Activated T-cell treated with anti-CD3 and anti-CD28 coated beads, Interleukin-2, amount 50 U/mL, for 72 hours (primary cell): ENCODE measurements at places on chromosomes 13 and 19. TPM values are rescaled to one million over a fixed set of nuclear protein-coding genes. Genes with fewer than 3 reads are reported as not detected.

The RFXAP gene
- total RNA-seq, result 13.9 TPM

The LGALS7B gene
- not detected for total RNA-seq

The ZNF266 gene
- 33.7 TPM for total RNA-seq

The PSG2 gene
- not detected for total RNA-seq

The ZNF681 gene
- 4.7 TPM for total RNA-seq

The F2RL3 gene
- total RNA-seq, result not detected

The PCDH8 gene
- total RNA-seq, result not detected

The ZNF442 gene
- 2.0 TPM for total RNA-seq

The FCER2 gene
- 2.3 TPM for total RNA-seq

The DUS3L gene
- 55.8 TPM for total RNA-seq

The AMER2 gene
- total RNA-seq, result not detected

- DNase-seq, result no peak
Measured at GRCh38 chr13:29946093-29946492, 95.7 kb upstream of the UBL3 start.

- DNase-seq, result no peak
Measured at GRCh38 chr13:42892760-42893159, 99.3 kb downstream of the EPSTI1 start.

GRCh38 chr19:31639306-31639705 lies 290.1 kb upstream of the TSHZ3 start:
- no peak for DNase-seq

GRCh38 chr19:28196101-28196500 lies 1016.9 kb downstream of the UQCRFS1 start:
- DNase-seq, result no peak

- no peak for DNase-seq
Measured at GRCh38 chr13:44921931-44922758, 67.1 kb downstream of the NUFIP1 start.

GRCh38 chr19:12912571-12912970 lies 6.5 kb downstream of the SYCE2 start:
- no peak for DNase-seq

DNA sequence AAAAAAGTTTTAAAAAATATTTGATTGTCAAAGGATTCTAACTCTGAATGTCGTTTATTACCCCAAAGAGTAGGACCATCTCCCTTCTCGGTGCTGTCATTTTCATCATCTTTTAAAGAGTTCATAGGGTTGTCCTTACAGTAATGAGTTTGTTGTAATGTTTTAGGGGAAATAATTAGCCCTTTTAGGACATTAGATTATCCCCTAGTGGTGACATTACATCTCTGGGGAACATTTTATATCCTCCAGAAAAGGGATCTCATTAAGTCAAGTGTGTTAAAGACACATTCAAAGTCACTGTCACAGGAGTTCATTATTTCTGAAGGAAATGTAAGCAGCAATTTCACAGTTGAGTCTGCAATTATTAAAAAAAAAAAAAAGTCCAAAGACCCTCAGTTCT lies 99.3 kb upstream of the GJB6 start:
- DNase-seq, result no peak

DNA sequence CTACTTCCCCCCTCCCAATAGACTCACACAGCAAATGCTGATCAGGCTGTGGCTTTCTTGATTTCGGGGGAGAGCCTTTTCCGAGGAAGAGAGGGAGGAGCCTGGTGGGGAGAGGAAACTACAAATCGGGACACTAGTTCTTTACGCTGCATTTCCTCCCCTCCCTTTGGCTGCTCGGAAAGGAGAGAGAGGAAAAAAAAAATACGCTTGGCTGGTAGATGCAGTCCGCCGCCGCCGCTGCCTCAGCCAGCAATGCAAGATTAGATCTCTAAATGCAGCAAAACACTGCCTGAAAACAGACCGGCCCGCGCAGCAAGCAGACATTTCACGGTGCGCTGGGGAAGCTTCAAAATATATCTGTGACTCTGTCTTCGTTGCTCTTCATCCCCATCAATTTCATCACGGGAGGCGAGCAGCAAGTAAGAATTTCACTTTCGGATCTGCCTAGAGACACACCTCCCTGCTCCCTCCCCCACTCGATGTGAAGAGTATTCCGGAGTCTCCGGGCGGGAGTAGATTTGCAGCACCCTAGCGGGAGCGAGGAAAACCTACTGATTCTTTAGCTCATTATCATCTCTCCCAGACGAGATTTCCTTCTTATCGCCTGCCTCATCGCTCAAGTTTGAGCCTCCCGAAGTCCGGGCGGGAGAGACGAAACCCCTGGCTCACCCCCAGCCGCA lies at the start of gene PCDH17:
TSS of gene PCDH17 (plus strand) at position 149 of the 680 bp plus-strand sequence. CDS start 803 bp downstream, outside the sequence.
- no peak for DNase-seq

DNA sequence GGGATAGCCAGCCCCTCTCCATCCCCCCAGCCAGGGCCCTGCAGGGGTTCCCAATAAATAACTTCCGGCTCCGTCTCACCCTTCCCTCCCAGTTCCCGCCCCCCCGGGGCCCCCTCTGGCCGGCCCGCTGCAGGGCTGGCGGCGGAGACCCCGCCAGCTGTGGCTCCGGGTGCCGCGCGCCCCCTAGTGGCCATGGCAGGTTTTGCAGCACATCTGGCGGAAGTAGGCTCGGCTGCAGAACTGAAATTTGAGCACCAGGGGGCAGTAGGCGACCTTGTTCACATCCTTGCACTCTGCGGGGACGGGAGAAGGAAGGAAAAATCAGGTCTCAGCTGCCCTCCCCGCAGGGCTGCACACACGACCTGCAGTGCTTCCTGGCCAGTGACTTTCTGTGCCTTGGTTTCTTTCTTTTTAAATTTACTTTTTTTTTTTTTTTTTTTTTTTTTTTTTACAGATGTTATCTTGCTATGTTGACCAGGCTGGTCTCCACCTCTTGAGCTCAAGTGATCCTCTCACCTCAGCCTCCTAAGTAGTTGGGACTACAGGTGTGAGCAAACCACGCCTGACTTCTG lies 3.6 kb upstream of the MYO1F start:
- peak; percentile 92 for DNase-seq

GRCh38 chr19:17519967-17520366 lies 8.5 kb downstream of the PGLS start:
- no peak for DNase-seq

GRCh38 chr13:111948281-111948680 lies 118.7 kb upstream of the SOX1 start:
- DNase-seq, result no peak

DNA sequence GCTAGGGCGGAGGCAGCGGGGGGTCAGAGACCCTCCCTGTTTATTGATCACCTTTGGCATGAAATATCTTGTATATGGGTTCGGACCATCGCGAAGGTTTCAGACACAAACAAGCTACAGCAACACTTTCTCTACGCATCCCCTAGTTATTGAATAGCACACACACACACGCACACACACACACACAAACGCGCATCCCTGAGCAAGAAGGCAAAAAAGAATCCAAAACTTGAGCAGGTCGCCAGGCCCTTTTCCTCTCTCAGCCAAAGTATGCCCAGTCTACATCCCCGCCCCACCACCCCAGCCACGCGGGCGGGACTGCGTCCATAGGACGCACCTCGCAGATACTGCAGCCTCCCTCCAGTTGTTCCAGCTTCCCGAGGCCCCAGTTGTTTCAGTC lies 16.0 kb downstream of the POU4F1 start:
- no peak for DNase-seq

GRCh38 chr19:46903458-46903857 lies 42.7 kb downstream of the ARHGAP35 start:
- DNase-seq, result no peak

GRCh38 chr13:61406275-61406674 lies 9.4 kb downstream of the PCDH20 start:
- no peak for DNase-seq

DNA sequence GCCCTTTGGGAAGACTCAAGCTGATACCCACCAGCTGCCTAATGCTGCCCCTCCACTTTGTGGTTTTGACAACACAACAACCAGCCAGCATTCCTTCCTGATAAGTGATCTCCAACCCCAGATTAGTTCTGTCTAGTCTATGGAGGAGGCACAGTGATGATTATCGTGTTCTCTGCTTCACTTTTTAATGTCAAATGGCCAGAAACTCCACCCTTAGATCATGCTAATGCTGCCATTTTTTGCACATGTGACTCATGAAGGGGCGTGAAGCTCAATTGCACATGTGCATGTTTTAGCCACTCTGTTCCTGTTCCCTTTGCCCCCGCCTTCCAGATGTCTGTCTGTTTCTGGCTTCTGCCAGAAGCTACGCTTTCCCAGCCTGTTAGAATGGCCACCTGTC lies 199.8 kb downstream of the COG6 start:
- DNase-seq, result no peak

GRCh38 chr13:98557937-98558792 lies 18.7 kb downstream of the STK24 start:
- no peak for DNase-seq

DNA sequence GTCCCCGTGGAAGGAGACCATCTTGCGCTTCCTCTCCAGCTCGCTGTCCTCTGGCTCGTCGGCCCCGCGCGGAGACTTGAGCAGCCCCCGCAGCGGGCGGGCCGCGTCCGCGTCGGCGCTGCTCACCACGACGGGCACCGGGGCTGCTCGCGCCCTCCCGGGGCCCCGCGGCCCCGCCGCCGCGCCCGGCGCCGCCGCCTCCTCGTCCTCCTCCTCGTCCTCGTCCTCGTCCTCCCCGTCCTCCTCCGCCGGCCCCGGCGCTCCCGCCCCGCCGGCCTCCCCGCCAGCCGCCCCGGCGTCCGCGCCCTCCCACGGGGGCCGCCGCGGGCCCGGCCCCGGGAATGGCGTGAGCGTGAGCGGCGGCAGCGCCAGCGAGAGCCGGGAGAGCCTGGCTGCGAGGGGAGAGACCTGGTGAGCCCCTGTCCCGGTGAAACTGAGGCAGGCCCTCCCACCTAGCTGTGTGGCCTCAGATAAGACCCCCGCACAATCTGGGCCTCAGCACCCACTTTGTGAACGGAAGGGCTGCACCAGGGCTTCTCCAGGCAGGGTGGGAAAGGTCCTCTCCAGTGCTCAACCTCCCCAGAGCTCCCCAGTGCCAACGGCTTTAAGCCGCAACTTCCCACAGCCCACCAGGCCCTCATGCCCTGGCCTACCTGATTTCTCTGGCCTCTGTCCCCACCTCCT lies 17.8 kb downstream of the LMTK3 start:
- DNase-seq, result no peak

DNA sequence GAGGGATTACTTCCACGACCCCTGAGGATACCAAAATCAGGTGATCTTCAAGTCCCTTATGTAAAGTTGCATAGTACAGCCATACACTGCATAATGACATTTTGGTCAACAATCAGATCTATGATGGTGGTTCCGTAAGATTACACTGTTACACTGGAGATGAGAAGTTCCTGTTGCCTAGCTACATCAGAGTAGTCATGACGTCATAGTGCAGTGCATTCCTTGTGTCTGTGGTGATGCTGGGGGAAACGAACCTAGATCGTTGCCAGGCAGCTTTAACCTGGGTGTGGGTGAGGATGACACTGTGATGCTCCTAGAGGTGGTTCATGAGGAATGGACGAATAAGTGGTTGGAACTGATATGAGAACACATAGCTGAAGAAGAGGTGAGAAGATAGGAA lies 9.1 kb downstream of the ZNF610 start:
- DNase-seq, result no peak

DNA sequence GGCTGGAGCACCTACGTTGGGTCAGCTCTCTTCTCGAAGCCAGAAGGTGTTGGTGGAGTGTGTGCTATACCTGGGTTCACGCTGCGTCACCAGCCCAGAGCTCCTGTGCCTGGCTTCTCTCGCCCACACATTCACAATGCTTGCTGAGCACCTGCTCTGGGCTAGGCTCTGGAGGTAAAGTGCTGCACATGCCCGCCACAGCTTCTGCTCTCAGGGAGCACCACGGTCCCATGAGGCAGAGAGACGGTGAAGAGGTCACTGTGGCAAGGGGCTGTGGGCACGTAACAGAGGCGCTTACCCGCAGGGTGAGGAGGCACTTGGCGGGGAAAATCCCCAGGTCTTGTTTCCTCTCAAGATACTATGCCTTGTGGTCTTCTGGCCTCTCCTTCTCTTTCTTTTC lies 174.2 kb downstream of the TEX29 start:
- DNase-seq, result no peak

DNA sequence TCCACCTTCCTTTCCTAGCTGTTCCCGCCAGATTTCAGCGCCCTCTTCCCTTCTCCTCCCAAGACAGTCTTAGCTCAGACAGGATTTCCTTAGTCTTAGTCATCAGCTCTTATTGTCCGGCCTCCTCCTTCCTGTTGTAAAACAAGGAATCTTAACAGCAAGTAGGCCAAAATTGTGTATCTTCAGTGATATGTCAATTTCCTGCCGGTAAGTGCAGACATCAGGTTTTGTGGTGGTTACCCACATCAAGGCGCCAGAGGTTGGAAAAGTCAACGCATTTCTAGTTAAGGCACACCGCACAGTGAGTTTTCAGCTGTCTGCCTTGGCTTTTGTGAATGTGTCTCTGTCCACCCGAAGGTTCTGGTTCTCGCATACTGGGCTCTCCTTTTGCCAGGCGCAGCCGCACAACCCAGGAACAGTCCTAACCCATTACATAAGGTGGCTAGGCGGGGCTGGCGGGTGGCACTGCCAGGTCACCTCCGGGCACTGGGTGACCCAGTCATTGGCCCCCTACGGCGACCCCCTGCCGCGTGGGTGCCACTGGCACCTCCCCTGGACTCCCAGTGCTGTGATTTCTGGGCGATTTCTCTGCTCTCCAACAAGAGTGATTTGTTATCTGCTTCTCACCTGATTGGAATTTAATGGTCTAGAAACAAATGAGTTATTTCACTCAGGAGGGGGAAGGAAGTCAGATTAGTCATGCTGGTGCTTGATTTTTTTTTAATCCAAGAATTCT lies 12.9 kb downstream of the COL4A2 start:
- DNase-seq, result peak; percentile 54

DNA sequence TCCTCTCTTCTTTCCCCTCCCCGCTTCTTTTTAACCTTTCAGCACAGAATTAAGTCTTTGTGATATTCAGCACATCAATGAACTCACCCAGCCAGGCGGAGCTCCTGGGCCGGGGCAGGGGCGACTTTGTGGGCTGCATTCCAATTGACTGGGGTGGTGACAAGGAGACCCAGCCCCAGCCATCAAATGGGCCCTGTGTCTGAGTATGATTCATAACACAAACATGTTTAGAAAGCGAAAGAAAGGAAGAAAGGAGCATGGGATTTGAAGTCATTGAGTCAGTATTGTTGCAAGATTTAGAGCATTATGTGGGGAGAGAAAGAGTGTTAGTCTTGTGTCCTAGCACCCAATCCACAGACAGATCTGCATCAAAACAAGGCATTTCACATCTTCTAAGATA lies 185.3 kb downstream of the LHFPL6 start:
- no peak for DNase-seq

- peak; percentile 38 for DNase-seq
Measured at GRCh38 chr13:42394711-42395085, 122.7 kb downstream of the AKAP11 start.

GRCh38 chr13:41019578-41020347 lies 647 bp upstream of the ELF1 start:
- DNase-seq, result no peak

- no peak for DNase-seq
Measured at GRCh38 chr19:46066471-46066870, 25.7 kb upstream of the IGFL4 start.

DNA sequence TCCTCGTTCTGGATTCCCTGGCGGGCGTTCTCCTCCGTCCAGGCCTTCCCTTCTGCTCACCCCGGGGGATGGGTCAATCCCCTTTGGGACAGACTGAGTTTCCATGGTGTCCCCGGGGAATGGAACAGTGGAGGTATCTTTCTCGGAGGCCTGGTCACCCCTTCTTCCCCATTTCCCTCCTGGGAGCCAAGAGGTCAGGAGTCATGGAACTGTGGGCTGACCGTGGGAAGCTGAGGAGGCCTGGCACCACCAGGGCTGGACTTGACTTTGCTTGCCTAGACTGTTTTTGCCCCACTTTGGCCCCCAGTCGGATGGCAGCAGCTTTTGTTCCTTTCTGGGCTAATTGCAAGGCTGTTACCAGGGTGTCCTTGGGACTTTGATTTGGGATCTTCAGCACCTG lies 2.0 kb downstream of the NACC1 start:
- no peak for DNase-seq
